ENCODE measurements at places on chromosomes 7 and 10.

DNA sequence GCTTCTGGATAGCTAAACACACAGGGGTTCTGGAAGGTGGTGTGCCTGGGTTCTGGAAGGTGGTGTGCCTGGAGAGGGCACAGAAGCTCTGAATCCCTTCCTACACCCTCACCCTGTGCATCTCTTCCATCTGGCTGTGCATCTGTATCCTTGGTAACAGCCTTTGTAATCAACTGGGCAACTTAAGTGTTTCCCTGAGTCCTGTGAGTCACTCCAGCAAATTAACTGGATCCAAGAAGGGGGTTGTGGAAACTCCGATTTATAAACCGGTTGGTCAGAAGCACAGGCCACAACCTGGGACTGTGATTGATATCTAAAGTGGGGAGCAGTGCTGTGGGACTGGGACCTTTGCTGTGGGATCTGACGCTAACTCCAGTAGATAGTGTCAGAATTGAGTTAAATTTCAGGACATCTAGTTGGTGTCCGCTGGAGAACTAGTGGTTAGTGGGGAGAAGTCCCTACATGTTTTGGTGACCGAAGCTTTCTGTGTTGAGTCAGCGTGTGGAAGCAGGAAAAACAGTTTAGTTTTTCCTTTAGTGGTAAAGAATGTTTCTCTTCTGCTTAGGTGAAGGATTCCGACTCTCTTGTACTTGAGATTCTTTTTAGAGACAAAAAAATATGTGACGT lies 228.1 kb downstream of the BMPER start:
- DNase-seq, result no peak

DNA sequence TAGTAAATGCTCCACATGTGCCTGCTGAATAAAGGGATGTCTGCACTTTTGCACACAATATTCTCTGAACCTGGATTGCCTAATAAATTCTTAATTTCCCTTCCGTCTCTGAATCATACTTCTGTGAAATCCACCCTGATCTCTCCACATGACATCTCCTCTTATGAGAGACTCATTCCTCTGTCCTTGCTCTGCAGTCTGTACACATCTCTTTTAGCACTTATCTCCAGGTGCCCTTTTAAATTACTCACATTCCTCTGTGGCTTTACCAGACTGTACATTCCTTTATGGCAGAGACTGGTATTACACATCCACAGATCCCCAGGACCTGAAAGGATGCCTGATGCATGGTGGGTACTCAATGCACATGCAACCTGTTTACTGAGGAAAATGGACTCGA lies 527.6 kb downstream of the PHTF2 start:
- no peak for DNase-seq

GRCh38 chr7:16841681-16842080 lies 36.9 kb upstream of the AGR2 start:
- no peak for DNase-seq

GRCh38 chr10:60260321-60260720 lies 129.4 kb downstream of the ANK3 start:
- DNase-seq, result no peak

DNA sequence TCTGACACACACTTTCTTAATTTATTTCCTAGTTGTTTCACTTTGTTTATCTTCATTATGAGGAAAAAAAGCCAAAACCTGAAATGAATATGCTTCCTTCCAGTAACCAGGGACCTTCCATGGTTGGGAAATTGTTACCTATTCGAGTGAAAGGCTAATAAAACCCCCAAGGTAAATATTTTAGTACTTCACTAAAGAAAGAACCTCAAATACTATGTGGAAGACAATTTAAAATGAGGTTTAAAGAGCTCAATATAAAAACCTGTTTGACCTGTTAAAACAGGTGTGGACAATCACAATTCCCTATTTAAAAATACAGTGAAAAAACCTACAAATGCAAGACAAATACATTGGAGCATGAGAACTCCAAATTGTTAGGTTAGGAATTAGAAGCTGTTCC lies 192.6 kb downstream of the CFTR start:
- no peak for DNase-seq

DNA sequence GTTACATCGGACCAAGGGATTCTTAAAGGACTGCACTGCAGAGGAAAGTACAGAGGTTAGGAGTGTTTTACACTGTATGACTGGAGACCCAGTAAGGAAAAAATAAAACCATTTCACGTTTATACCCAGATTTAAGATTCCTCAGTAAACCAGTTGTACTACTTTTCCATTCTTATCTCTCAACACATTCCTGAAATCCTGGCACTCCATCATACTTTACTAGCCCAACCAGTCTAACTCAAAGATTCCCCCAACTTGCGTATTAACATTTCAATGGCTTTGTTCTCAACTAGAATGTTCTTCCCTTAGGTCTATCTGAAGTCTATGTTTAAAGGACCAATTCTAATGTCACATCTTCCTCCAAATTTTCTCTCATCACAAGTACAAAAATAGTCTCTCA lies 8.0 kb downstream of the CCDC186 start:
- no peak for DNase-seq

DNA sequence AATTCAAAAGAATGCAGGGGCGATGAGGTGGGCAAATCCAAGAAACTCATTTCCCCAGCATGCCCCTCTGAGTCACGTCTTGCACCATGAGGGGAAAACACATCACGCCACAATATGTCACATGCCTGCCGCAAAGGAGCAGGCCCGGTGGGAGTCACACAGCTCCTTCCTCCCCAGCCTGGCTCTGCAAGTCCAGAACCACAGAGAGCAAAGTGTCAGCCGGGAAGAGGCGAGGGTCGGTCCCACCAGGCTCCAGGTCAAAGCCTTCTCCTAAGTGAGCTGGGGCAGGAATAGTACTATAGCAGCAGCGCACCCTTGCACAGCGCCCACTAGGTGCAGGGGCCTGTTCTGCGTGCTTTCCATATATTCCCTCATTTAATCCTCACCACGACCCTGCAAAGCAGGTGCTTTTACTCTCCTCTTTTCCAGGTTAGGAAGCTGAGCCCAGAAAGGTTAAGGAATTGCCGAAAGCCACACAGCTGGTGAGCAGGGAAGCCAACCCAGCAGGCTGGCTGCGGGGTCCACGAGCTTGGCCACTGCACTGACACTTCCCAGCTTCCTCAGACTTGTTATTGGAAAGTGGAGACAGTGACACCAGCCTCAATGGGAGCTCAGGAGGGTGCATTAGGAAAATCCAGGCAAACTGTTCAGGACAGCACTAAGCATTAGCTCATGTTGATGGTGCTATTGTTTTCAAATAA lies 94.0 kb upstream of the ZMIZ1 start:
- peak; percentile 40 for DNase-seq

- no peak for DNase-seq
Observed at GRCh38 chr7:2165610-2166594, 66.8 kb downstream of the MAD1L1 start.

DNA sequence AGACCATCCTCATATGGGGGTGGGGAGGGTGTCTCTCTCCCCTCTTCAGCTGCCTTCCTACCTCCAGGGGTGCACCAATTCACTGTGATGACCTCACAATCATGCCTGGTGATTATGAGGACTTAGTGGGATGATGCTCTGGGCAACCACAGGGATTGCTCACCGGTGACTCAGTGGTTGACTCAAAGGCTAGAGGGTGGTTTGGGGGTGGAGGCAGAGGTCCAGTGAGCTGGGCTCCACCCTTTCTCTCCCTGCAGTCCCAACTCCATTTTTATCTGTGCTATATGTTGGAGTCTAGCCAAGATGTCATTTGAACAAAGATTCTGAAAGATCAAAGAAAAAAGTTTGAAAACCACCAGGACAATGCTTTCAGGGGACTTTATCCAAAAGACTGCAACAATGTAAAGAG lies 286.9 kb downstream of the KCNMA1 start:
- DNase-seq, result no peak

DNA sequence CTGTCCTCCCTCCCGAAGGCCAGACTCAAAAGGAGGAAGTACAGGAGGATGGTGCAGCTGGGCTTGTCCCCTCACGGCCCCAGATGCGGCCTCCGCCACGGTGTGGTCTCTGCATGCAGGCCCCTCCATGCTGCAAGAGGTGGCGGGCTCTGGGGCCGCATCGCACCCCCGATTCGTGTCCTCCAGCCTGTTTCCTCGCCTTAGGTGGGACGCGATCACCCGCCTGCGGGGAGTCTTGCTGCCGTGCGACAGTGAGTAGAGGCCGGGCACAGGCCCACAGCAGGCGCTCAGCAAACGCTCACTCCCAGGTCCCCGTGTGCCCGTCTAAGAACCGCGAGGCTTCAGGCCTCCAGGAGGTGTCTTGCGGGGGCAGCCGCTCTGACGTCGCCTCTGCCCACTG lies 13.9 kb upstream of the FAM20C start:
- DNase-seq, result no peak

GRCh38 chr7:50509459-50509858 lies 55.7 kb downstream of the DDC start:
- DNase-seq, result no peak
